CD4-positive, alpha-beta T cell treated with Interleukin-21 for 1 hour (primary cell): ENCODE measurements at places on chromosomes 13 and 19.

DNA sequence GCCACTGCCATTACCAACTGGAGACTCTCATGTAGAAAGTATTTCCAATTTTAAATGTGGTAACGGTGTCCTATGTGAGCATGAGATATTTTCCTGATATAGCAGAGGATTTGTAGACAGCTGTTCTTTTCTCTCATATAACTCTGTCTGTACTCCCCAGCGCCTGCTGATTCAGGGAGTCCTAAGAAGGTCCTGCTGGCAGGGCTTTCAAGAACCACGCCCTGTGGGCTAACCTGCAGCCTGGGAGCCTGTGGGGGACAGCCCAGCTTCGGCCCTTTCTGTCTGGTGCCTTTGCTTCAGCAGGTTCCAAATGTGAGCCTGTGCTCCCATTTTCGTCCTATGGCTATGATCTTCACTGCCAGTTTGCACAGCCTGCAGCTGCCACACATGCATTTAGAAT is 316.8 kb downstream of the ATP8A2 start:
- no peak for DNase-seq

DNA sequence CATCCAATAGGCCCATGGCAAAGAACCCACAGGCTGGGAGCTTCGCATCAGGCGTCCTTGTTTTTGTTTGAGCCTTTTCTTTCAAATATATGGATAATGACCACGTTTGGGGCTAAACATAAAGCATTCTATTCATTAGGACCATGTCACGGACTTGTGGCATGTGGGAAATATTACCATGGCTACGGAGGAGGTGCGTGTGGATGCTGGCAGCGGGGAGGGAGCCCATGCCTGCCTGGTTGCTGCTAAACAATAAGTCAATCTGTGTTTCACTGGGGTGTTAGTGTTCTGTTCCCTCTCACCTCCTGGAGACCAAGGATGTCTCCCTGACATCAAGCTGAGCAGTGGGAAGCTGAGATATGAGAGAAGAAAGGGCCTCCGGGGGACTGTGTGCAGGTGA is 121.1 kb downstream of the IRS2 start:
- no peak for DNase-seq

- no peak for DNase-seq
Observed at GRCh38 chr13:31227063-31227462, 27.3 kb downstream of the B3GLCT start.

DNA sequence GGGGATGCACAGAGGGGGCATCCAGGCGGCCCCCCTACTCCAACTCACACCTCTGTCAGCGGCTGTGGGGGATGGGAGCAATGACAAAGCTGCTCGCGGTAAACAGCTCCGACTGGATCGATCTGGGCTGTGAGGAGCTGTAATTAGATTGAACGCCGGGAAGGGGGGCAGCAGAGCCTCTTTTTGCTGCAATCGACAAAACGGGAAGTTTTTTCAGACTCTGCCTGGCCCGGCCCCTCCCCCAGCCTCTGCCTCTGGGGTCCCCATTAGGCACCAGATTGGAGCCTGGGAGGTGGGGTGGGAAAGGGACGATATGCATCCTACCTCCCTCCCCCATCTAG is 16.3 kb downstream of the ONECUT3 start:
- no peak for DNase-seq

- no peak for DNase-seq
Observed at GRCh38 chr13:46382224-46382623, 4.8 kb downstream of the RUBCNL start.

- no peak for DNase-seq
Observed at GRCh38 chr13:110555601-110556223, 5.8 kb downstream of the RAB20 start.

GRCh38 chr19:5932146-5932545 is 18.1 kb downstream of the CAPS start:
- DNase-seq = no peak
